ENCODE measurements at places on chromosomes 2 and 18.

DNA sequence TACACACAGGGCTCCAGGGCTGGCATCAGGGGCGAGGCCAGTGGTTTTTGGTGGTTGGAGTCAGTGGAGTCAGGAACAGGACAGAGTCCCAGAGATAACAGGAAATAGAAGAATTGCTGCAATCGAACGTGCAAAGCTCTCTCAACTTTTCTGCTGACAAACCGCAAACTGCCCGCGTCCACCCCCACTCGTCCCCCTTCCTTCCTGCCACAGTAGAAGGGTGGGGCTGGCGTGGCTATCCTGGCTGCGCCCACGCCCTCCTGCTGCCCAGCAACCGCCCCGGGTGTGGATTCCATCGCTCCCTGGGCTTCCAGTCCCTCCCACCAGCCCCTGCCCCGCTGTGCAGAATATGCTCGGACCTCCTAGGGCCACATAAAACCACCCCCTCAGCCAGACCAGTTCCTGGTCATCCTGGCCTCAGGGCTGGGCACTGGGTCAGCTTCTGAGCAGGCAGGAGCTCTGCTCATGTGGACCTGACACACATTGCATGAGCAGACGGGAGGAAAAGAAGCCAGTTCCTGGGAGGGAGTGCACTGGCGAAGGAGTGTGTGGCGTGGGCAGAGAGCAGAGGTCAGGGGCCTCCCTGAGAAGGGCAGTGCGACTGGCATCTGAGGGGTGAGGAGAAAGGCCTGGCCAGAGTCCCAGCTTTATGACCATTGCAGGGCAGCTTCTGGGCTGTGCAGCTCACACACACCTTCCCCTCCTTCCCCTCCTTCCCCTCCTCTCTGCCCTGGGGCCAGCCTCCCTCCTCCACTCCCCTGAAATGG lies 85.4 kb upstream of the ATG16L1 start:
- DNase-seq, result no peak

GRCh38 chr2:242064364-242065250 lies 195.1 kb downstream of the RTP5 start:
- no peak for DNase-seq

GRCh38 chr18:61988100-61988499 lies 95.3 kb upstream of the RNF152 start:
- DNase-seq, result no peak

DNA sequence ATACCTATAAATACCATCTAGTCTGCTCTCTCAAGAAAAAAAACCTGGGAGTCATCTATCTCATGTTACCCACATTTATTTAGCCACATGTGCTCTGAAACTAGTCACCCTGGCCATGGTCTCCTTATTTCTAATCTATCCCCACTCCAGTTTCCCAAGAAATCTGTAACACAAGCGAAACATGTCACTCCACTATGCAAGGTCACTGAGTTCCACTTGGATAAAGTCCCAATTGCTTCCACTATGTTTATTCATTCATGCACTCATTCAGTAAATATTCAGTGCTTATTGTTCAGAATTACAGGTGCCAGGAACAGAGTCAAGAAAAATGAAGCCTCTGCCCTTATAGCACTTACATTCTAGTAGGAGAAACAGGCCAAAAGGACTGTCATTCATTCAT lies 369.4 kb upstream of the CYRIA start:
- no peak for DNase-seq

GRCh38 chr2:203501873-203502272 lies 33.2 kb downstream of the RAPH1 start:
- DNase-seq, result no peak

DNA sequence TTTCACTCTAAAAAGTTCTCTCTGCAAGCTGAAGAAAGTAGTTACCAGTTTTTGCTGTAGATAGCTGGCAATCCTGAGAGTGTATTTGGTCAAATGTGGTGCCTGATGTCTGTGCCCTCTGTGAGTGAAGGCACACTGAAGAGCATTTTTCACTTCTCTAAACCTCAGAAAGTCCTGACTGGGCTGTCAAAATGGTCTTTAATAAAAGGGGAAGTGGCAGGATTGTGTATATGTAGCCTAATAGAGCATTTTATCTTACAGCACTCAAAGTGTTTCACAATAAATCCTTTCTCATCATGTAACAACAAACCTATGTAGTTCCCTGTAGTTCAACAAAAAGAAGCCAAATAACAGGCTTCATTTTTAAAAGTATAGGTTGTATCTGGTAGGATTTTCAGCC lies 1552.3 kb upstream of the SLC39A10 start:
- no peak for DNase-seq

DNA sequence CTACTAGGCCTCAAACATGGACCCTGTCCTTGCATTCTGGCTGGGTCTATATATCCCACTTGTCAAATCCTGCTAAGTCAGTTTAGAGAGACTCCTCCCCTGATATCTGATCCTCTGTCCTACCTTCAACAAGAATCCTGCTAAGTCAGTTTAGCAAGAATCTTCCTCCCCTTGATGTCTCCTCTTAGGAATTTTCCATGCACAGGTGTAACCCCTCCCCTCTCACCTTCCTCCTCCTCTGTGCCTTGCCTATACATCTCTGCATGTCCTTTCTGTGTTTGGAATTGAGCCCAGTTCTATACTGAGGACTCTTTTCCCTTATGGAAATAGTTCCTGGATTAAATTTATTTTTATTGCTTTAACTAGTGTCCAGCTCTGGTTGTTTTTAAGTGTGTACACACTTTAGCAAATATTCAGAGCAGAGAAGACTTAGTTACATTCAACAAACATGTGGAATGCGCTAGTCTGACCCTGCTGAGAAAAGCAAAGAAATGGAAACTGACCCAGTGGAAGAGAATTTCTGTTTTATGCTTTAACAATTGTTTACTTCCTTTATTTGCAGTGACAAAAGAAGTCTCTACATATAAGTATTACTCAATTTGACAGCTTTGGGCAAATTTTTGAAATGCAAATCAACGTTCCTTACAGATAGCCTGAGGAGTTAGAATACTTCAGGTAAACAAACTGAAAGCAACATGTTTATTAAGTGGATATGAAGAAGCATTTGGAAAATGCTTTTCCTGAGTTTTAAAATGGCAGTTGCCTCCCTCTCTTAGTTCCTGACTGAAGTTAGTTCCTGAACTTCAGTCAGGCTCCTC lies 80.6 kb downstream of the RIT2 start:
- no peak for DNase-seq

DNA sequence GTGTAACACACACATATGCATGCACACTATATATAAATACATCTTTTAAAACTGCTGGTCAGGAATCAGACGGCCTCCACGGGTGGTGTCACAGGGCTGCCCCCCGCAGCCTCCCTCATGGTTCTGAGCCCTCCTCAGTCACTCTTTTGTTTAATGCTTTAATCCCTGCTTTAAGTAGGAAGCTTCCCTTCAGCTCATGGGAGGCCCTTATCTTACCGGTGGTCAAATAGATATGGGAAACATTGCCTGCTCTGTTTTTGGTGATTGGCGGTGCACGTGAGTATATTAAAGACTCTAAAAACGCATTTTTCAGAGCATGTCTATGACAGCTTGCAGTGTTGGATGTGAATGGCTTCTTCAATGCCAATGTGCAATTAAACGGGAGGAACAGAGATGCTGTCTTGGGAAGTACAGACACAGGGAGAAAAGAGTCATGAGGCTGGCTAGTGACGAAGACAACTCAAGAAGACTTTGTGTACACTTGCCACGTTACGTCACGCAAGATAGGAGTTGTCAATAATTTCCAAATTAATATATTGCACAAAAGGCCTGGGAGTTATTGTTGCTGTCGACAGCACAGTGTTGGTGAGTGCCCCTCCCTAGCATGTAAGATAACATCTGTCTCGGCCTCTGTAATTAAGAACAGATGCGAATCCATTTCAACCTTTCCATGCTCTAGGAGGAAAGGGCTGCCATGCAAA lies 23.3 kb downstream of the GNLY start:
- DNase-seq, result no peak

DNA sequence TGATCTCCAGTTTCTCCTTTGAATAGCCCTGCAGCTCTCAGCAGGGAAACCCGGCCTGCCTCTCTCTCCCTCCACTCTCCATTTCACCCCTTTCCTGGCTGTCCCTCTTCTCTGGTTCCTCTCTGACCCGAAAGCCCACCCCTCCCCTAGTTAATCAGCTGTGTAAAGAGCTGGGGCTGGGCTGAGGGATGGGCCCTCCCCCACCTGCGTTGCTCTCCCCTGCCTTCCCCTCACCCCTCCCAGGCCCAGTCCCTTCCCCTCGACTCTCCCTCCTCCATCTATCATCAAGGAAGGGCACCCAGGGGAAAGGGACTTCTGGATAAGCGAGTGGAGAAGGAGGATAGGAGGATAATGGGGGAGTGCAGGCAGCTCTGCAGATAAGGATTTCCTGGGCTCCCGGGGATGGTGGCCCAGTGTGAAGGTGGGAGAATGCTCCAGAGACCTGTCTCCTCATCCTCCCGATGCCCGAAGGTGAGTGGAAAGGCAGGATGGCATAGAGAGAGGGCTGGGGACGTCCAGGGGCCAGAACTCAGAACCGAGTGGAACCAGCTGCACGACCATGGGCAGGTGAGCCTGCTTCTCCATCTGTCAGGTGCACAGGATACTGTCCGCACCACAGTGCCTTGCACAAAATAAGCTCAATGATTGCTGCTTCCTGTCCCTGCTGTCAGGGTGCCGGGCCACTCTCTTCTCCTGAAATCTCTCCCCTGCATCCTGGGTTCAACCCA lies 12.0 kb downstream of the SLC30A3 start:
- no peak for DNase-seq

GRCh38 chr2:196012314-196012713 lies 56.3 kb downstream of the DNAH7 start:
- DNase-seq, result no peak

GRCh38 chr2:179654806-179655205 lies 206.6 kb downstream of the ZNF385B start:
- no peak for DNase-seq

DNA sequence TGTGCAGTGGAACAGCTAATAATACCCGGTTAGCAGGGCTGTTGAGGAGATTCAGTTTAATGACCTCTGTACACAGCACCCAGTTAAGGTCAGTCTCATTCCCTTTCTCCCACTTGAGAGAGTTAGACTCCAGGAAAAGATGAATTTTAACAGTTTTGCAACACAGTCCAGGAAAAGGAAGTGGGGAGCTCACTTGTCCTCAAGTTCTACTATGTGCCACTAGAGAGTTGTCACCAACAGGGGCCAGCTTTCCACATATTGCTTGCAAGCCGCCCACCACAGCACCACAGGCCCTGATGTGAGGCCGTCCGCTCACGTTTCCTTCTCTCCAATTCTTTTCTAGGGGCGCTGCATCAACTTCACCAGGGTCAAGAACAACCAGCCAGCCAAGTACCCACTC lies 142.1 kb downstream of the GFPT1 start:
- DNase-seq, result no peak
